ENCODE measurements at places on chromosomes 12 and 14.

DNA sequence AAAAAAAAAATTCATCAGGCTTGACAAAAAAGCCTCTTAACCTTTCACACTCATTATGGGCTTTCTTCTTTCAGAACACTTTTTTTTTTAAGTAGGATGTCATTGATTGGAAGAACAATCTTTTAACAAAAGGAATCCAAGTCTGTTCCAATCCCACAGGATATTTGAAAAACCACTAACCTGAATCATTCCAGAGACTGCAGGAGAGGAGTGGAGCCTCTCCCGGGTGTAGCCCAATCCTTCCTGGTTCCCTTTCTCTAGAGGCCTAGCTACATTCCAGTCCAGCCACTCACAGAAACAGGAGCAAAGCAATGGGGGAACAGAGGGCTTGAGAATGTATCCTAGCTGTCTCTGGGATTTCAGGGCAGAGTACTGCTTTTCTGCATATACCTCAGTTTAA, 4.3 kb downstream of the MFAP5 start:
- no peak for DNase-seq

GRCh38 chr12:22798116-22798515, 173.1 kb downstream of the ETNK1 start:
- DNase-seq = no peak

DNA sequence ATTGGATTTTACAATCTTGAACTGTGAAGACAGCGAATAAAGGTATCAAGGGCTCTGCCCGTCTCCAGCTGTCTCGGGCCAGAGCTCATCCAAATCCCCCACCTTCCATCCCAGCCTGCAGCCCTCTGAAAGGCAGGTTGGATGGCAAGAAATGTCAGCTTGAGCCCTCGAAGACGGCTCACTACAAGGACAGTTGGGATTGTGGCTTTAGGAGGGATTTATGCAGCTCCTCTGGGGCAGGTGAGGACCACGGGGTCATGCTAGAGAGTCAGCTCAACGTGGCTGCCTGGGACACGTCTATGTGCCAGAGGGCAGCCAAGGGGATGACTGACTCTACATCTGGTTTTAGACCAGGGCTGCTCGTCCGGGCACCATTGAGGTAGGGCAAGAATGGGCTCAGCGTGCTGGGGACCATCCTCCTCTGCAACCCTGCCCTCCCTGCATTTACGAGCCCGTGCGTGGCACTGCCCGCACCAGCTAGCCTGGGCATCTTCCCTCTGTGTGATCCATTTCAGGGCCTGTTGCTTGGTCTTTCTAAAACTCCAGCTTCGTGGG, 16.2 kb downstream of the MVK start:
- no peak for DNase-seq

- DNase-seq = no peak
Measured at GRCh38 chr12:78933014-78933413, 68.4 kb downstream of the SYT1 start.

DNA sequence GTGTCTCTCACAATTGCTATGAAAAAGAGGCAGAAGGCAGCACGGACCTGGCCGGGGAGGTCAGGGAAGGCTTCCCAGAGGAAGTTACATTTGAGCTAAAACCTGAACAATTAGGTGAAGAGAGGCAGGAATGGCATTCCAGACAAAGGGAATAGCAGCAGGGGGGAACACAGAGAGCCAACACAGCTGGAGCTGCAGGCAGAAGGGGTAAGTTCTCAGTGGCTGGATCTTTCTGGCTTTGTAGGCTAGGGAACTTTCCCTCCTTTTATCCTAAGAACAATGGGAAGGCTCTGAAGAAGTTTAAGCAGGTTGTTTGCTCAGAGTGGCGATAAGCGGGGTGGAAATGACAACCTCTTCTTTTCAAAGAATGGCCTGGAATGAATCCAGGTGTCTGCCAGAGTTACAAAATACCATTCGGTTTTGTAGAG, 100.0 kb downstream of the PRIMA1 start:
- DNase-seq = no peak

DNA sequence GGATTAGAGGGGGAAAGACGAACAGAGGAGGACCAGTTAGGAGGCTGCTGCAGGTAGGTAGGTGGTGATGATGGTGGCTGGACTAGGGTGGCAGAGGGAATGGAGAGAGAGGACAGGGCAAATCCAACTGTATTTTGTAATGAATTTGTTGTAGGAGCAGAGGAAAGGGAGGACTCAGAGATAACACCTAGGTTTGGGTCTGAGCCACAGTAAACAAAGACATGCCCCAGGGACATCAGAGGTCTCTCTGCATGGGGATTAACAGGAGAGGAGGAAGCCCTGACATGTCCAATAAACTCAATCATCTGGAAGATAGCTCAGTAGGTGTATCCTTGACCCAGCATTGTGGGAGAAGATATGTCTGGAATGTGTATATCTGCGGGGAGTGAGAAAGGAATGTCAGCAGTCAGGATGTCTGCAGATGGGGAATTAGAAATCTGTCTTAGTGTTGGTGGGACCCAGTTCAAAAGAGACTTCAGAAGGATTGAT, 4.7 kb upstream of the SLC48A1 start:
- DNase-seq = no peak

GRCh38 chr14:58722441-58722840, 84.7 kb downstream of the DACT1 start:
- no peak for DNase-seq

- no peak for DNase-seq
Measured at GRCh38 chr14:68499451-68499850, 293.4 kb downstream of the ZFP36L1 start.

DNA sequence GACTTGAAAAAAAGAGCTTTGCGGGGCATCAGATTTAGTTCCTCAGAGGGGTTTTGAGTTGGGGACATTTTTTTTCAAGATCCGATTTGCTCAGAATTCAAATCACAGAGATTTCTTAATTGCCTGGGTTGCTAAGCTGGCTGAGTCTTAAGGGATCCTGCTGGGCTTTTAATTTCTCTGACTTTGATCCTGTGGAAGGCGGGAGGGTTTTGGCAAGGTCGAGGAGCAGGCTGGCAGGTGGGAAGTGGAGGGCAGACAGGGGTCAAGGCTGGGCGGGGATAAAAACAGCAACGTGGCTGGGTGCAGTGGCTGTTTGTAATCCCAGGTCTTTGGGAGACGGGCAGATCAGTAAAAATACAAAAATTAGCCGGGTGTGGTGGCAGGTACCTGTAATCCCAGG, 33.5 kb upstream of the CCDC63 start:
- DNase-seq = no peak

DNA sequence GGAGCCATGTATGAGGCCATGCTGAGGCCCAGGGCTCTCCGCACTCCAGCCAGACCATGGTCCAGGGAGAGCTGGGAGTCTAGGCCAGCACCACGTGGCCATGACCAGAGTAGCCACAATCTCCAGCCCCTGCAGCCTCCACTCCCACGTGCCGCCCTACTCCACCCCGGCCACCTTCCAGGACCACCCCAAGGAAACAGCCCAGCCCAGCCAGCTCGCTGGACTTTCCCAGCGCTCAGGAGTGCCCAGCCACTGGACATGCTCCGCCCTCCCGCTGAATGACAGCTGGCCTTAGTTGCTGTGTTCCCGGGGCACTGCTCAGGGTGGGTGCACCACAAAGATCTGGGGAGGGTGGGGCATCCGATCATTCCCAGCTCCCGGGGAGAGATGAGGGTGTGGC, 2.1 kb upstream of the C14orf180 start:
- DNase-seq = no peak

Measured in stimulated activated CD4-positive, alpha-beta T cell treated with anti-CD3 and anti-CD28 coated beads, Interleukin-15, amount 100 ng/mL, for 48 hours (primary cell).